Stimulated activated CD4-positive, alpha-beta T cell treated with anti-CD3 and anti-CD28 coated beads, Interleukin-15, amount 100 ng/mL, for 1 hour (primary cell): ENCODE measurements at places on chromosomes 7 and 10.
A peak's percentile ranks its signal among the peaks of the same experiment; 100 is the strongest.

DNA sequence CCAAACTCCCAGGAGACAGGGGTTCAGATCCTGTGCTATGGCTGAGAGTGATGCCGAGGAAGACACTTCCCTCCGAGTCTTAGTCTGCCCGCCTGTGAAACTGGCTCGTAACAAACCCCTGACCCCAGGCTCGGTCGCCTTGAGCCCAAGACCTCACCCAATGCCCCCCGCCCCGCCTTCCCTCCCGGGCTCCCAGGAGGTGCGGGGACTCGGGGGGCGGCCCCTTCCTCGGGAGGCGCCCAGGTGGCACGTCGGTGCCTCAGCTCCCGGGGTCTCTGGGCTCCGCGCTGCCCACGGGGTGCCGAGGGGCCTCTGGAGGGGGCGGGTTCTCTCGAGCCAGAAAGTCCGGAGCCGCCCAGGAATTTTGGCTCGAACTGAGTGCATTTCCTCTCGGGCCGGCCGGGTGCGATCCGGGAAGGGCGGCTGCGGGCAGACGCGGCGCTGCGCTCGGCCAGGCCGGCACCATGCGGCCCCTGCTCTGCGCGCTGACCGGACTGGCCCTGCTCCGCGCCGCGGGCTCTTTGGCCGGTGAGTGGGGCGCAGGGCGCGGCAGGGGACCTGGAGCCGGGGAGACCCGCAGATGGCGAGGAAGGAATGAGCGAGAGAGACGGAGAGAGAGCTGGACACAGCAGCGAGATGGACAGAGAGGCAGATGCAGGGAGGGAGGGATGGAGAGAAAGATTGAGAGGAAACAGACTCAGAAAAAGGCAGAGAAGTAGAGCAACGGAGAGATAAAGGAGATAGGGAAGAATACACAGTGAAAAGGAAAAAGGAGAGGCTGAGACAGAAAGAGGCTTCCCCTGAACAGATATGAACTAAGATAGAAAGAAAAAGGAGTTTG lies at the start of gene PLAC9:
TSS of gene PLAC9 (plus strand) at position 432 of the 841 bp plus-strand sequence. CDS start at position 465, 33 bp downstream.
- DNase-seq: no peak

GRCh38 chr7:84302949-84303348 lies 108.4 kb upstream of the SEMA3A start:
- no peak for DNase-seq

DNA sequence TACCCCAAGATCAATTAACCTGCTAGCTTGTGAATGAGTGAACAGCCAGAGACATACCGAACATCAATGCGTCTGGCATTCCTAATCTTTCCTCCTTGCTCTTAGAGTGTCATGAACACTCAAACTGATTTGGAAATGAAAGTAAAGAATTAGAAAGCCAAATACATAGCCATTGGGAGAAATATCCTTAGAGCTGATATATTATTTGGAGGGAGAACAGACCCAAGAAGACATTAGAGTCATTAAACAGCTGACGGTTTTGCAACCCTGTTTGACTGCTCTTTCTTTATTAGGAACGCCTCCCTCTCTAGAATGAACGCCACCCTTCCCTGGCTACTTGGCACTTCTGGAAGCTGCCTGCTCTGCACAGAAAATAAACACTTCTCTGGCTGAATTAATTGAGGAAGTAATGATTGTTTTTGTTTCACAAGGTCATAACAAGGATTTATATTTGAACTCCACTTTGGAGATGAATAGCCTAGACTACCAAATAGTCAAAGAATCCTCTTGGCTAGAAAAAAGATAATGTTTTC lies 42.8 kb downstream of the CTTNBP2 start:
- no peak for DNase-seq

DNA sequence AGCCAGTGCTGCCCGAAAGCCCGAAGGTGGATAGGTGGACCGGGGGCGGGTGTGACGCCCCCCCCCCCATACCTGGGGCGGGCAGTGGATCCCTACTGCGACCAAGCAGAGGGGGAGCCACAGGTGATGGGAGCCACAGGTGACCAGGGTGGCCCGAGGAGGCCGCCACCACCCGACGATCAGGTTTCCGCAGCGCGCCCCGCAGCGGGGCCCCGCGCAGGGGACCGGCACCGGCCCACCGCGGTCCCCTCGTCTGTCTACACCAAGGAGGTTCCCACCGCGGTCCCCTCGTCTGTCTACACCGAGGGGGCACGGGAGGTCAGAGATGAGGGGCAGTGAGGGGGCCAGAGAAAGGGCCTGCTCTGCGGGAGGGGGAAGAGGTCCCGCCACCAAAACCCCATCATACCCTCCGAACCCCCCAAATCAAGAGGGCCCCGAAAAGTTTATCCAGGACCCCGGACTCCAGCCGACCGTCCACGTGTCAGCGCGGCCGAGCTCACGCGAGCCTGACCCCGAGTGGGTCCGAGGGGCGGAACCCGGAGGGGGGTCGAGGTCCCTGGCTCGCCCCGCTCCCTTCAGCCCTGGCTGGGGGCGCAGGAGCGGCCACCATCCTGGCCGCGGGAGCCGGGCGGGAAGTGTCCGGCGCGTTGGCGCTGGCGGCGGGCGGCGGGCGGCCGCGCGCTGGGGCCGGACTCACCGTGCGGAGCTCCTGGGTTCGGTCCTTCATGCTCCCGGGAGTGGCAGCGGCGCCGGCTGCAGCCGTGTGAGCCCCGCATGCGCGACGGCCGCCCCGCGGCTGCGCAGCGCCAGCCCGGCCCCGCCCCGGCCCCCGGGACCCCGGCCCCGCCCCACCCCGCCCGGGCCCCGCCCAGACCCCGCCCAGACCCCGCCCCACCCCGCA lies at the start of gene STX1A:
TSS of gene STX1A (minus strand) at position 765 of the 901 bp plus-strand sequence. CDS start at position 727, 38 bp downstream.
- peak; percentile 65 for DNase-seq

DNA sequence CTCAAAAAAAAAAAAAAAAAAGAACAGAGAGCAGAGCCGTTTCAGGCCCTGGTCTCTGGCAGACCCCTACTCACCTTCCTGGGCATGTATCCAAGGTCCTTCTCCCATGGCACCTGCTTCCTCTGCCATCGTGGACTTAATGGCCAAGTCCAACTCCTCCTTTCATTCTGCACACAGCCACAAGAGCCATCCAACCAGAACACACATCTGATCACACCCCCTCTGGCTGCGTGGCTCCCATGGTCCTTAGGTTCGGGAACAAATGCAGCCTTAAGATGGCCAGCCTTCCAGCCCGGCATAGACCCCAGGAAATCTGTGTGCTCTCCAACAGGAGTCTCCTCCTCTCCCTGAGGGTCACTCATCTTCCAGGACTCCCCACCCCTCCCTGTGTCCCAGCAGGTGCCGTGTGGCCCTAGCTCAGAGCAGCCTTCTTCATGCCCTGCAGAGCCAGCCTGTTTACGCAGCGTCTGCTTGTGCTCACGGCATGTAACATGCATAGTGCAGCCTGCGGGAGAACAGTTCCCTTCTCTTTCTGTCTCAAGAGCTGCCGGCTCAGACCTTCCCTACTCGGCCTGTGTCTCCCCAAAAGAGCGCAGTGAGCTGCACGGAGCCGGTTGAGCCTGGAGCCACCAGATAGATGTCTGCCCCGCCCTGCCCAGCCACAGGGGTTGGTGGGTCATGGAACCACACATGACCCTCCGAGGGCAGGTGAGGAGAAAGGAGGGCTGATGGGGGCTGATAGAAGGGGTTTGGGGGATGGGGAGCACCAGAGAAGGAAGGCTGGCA lies 157.3 kb downstream of the NRF1 start:
- DNase-seq: no peak

- DNase-seq: no peak
Measured at GRCh38 chr10:91140995-91141549, 79.4 kb upstream of the PCGF5 start.

DNA sequence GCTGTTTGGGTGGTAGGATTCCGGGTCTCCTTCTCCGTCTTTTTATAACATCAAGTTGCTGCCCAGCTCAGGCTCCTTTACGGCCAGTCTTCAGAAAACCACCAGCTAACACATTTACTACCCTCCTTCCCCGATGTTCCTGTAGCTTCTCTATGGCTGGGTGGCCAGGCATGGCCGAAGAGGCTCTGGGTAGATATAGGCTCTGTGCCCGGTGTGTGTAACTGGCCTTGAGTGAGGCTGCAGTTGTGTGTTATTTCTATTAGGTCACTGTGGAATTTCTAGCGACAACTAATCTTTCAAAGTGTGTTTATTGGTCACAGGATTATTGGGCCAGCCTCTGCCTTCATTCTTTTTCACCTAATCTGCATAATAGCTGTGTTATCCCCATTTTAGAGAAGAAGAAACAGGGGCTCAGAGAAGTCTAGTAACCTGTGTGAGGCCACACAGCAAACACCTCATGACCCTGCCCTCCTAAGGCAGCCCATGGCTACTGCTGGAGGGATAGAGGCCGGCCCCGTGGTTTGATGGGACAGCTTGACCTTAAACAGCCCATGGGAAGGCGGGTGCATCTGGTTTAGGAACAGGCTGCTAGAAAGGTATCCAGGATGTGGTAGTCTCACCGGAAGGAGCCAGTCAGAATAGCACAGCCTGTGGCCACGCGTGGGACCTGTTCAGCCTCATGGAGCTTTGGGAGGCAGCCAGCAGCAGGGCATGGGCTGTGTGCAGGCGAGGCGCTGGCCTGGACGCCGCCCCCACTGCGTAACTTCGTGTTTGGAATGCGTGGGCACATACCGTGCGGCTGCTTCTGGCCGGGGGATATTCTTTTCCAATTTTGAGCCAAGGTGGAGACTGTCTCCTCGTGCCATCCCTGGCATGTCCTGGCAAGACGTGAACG lies 29.7 kb downstream of the HTRA1 start:
- DNase-seq: no peak

DNA sequence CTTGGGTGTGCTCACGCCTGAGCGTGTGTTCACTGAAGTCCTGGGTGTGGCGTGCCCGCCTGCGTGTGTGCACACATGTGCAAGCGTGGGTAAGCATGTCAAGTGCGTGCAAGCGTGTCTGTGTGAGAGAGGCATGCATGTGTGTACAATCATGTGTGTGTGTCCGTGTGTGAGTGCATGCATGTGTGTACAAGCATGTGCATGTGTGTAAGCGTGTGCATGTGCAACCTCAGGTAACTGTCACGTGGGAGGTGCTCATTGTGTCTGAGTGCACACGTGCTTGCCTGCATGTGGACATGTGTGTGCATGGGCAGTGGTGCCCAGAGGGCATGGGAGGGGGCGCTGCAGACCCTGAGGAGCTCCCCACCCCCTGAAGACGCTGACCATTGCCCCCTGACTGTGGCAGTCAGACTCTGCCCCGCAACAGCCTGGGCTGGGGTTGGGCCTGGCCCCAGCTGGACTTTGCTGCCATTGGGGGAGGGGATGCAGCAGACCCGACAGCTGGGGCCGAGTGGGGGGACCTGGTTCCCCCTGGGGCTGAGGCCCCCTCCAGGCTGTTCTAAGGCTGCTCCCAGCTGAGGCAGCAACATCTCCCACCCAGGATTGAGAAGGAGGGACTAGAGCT lies 88.1 kb downstream of the UNCX start:
- no peak for DNase-seq

- no peak for DNase-seq
Measured at GRCh38 chr7:117149692-117150091, 173.2 kb downstream of the WNT2 start.

GRCh38 chr10:103557455-103557854 lies 64.0 kb downstream of the NEURL1 start:
- no peak for DNase-seq
